Astrocyte of the cerebellum (primary cell): ENCODE measurements at places on chromosomes 1 and 21.

DNA sequence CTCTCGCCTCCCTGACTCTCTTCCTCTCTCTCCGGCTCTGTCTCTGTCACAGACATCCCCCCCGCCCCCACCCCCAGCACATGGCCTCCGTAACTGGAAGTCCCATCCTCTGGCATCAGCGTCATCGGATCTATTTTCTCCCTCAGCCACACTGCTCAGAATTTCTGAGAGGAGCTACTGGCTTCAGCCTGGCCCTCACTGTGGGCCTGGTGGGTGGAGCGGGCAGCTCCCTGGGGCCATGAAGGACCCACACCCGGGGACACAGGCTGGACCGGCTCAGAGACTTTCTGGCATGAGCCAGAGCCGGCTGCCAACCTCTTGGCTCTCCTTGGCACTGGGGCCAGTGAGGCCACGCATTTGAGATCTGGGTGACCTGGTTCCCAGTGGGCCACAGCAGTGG, 61.2 kb upstream of the CASZ1 start:
- no peak for DNase-seq

GRCh38 chr1:91278754-91279153, 125.9 kb downstream of the HFM1 start:
- peak; percentile 18 for DNase-seq

GRCh38 chr1:54378157-54378873, 27.9 kb downstream of the SSBP3 start:
- DNase-seq, result no peak

DNA sequence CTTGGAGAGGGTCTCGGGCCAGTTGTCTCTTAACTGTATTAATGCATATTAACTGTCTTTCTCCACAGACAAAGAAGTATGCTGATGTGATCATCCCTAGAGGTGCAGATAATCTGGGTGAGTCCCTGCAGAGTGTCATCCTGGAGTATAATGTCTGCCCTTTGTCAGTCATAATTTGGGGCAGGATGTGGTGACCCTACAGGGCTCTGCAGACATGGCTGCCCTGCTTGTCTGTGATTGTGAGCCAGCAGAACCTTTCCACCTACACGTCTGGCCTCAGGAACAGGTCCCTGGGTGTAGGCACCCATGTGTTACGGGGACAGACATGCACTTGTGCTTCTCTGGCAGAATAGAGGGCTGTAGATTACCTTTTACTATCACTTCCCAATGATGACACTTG, 78.4 kb downstream of the UCK2 start:
- no peak for DNase-seq

GRCh38 chr21:40647706-40648105, 199.3 kb downstream of the DSCAM start:
- no peak for DNase-seq

DNA sequence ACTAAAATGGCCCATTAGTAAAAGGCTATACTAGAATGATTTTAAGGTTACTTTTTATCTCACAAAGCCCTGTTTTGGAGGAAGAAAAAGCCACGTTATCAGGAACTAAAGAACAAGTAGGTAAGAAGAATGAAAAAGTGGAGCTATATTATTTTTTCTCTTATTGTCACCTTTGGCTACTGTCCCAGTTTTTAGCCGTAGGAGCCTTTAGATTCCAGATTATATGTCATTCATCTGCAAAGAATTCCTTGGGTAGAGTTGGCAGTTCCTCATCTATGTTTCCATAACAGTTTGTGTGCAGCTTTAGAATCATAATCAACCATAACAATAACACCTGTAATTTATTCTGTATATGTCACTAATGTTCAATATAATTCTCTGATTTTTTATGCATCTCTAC, 83.8 kb downstream of the TPR start:
- no peak for DNase-seq

DNA sequence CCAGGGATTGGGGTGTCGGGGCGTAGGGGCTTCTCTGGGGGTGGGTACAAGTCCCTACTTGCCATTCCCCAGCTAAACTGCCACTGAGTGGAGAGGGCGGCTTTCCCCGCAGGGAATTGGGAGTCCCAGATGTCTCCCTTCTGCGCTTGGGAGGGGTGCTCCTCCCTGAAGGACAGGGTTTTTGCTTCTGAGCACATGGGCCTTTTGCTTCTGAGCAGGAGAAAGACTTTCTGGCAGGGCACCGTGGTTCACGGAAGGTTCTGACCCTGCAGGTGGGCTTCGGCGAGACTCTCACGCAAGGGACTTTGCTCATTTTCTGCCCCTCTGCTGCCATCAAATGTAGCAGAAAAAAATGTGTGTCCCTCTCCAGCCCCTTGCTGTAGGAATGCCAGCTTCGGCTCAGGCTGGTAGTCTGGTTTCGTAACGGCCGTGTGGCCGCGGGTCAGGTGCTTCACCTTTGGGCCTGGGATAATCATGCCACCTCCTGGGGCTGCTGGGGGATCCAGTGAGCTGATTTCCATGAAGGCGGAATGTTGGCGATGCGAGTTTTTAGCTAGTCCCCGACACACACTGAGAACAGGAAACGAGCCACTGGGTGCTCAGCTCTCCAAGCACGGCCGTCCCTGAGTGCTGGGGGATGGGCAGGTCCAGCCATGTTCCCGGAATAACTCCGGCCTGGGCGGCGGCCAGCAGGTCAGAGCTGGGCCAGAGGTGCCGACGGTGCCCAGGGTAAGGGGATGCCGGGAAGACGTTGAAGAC, 364.0 kb downstream of the CAMTA1 start:
- DNase-seq, result no peak

DNA sequence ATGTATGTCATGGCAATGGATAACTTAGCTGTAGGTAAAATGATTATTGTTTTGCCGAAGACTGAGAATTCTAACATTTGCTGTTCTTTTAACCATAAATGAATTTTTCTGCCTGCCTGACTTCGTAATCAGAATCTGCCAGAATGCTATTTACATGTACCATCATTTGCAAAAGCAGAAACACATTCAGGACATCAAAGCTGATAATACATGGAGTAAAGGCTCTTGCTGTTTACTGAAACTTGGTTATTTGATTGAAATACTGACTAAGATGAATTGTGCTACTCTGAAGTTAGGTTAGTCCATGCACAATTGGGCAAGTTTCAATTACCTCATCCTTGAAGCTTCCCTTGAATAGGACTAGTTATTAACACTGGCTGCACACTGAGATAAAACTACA, 293.8 kb downstream of the PLA2G4A start:
- no peak for DNase-seq

GRCh38 chr1:58932859-58933598, 149.2 kb upstream of the JUN start:
- no peak for DNase-seq

DNA sequence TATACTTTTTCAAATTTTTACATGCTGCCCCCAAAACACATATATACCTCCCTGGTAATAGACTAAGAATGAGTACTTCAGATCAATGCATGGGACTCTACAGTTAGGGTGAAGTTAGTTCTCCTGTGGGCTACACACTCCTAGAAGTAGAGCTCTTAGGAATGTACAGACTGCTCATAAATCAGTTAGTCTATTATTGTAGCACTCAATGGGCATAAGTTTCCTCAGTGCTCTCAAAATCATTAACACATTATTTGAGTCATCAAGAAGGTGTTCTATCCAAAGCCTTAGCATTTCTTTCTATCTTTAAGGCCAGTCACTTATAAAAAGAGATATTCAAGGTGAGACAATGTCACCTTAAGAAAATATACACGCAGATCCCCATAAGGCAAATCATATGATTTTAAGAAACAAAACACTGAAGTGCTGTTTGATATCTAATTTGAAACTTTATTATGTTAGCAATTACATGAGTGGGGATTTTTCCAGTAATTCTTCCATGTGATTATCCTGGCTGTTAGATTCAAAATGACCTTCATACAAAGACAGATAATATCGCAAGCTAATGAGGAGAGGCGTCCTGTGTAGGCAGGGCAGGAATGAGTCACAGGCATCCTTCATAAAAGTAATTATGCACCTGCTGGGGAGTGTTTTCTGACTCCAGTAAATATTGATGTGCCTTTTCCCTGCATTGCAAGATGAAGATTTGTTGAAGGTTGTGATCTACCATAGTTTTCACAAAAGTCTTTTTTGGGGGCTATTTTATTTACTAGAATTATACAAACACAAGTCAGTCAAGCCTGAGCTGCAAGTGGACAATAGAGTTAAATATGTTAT, 167.2 kb upstream of the ATP1B1 start:
- DNase-seq, result no peak

GRCh38 chr1:228956864-228957263, 221.6 kb downstream of the RHOU start:
- DNase-seq, result no peak

DNA sequence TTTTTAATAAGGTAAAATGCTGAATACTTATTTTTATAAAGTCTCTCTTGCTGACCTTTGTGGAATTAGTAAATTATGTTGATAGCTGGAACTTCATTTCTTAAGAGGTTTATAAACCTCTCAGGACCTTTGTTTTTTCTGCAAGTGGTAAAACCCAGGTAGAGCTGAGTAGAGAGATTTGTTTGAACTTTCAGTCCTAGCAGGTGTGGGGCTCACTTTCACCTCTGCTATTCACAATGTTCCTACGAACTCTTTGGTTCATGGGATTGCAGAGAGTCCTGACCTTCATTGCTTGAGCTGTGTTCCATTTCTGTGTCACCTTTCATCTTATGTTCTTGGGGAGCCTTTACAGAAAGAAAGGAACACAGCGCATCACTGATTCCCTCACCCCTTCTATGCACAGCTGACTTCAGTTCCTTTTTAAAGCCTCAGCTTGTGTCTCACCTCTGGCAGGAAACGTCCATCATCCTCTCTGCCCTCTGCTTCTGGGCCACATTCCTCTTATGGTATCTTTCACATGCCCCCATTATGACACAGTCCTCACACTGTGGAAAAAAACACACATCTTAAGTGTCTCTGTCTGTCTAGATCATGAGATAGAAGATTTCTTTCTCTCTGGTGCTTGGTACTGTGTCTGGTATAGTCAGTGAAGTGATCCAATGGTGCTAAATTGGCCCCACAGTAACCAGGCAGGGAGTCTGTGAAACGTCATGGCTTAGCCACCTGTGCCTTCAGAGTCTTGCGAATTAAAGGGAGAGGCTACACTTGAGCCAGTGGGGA, 262.5 kb upstream of the B3GALT2 start:
- no peak for DNase-seq

GRCh38 chr1:211632808-211633523, 42.5 kb downstream of the NEK2 start:
- peak; percentile 87 for DNase-seq

- DNase-seq, result peak; percentile 70
These were observed at the start of gene TUT4 for GRCh38 chr1:52552505-52553361. Gene TUT4, minus strand, starts transcription at chr1:52553092. Its CDS starts 26,812 bp downstream, at chr1:52526280.

- DNase-seq, result no peak
These were observed 45.1 kb downstream of the CRP start for GRCh38 chr1:159669338-159669737.

- no peak for DNase-seq
These were observed 15.4 kb downstream of the ECHDC2 start for GRCh38 chr1:52906135-52906603.
